ENCODE measurements at places on chromosomes 5 and 9.

GRCh38 chr9:5509573-5509972 lies 758 bp upstream of the PDCD1LG2 start:
- no peak for DNase-seq

- DNase-seq, result no peak
Measured at GRCh38 chr5:56301069-56301468, 67.9 kb upstream of the ANKRD55 start.

GRCh38 chr5:53343187-53343586 lies 137.2 kb upstream of the FST start:
- DNase-seq, result no peak

- DNase-seq, result no peak
Measured at GRCh38 chr9:34607331-34607730, 4.6 kb downstream of the RPP25L start.

- DNase-seq, result no peak
Measured at GRCh38 chr9:92563116-92564100, 27.6 kb upstream of the ECM2 start.

DNA sequence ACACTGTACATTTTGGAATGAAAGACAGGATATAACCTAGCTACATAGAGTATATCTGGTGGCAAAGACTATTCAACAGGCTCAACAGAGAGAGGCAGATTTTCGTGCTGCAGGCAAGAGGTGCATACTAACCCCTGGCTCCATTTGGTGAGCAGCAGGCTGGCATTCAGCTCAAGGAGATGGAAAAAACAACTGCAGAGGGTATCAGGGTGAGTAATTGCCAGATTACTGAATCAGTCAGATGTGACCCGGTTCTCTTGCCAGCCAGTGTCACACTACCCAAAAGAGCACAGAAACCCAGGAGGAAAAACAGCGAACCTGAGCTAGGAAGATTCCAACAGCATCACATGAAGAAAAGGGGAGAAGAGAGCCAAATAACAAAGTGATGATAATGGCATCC lies 130.4 kb upstream of the PRLR start:
- no peak for DNase-seq

- DNase-seq, result no peak
Measured at GRCh38 chr5:143434261-143435209, 31.0 kb upstream of the NR3C1 start.

DNA sequence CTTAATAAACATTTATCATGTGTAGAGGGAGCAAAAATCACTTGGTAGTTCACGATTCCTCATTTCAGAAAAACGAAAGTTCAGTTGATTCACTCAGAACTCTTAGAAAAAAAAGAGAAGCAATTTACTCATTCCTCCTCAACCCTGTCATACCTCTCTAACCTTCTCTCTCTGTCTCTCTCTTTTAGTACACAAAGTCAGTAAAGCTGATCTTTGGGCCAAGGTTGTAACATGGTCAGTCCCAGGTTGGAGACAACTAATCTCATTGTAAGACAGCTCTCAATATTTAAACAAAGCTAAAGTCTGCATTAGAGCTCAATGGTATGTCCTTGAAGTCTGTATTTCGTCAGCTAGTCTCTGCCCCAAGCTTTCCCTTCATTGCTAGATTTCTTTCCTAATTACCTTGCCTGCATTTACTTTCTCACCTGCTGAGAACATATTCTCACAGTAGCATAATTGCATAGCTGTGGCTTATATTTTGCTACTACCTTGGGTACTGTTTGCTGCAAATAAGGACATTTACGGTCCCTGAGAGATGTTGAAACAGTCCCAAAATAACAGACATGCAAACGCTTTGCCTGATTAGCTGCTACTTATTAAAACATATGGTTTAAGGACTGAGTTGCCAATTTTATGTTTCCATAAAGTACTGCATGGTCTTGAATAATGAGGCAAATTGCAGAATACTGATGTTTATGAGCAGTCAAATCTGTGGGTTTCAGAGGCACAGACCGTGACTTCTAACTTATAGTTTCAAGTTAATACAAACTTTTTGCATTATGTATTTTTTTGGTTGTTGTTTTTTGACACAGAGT lies 138.3 kb downstream of the GPBP1 start:
- DNase-seq, result no peak

GRCh38 chr9:72817413-72817812 lies 135.4 kb downstream of the ALDH1A1 start:
- DNase-seq, result no peak

GRCh38 chr9:116059466-116059865 lies 94.1 kb upstream of the PAPPA start:
- DNase-seq, result no peak

- no peak for DNase-seq
Measured at GRCh38 chr5:154583671-154584177, 105.7 kb upstream of the HAND1 start.

DNA sequence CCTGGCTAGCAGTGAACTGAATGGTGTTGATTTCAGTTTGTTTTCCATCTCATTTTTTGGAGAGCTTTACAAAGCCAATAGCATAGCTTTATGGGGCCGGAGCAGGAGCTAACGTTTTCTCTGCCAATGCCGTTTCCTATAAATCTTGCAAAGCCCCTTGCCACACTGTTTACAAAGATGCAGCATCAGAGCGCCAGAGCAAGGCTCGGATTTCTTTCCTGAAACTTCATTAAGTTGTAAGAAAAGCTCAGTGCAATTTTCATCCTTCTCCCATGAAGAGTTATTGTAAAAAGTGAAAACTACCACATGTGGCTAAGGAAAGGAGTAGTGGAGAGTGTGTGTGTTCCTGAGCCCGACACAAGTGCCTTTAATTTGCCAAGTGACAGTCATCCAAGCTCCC lies 178.2 kb upstream of the GDNF start:
- DNase-seq, result no peak

DNA sequence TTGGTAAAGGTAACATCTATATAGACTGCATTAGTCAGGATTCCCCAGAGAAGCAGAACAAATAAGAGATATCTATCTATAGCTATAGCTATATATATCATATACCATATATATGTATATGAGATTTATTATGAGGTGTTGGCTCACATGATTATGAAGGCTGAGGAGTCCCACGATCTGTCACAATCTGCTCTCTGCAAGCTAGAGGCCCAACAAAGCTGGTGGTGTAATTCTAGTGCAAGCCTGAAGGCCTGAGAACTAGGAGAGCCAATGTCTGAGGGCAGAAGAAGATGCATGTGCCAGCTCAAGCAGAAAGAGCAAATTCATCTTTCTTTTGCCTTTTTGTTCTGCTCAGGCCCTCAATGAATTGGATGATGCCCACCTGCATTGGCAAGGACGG lies 102.2 kb upstream of the PLPPR1 start:
- DNase-seq, result no peak

DNA sequence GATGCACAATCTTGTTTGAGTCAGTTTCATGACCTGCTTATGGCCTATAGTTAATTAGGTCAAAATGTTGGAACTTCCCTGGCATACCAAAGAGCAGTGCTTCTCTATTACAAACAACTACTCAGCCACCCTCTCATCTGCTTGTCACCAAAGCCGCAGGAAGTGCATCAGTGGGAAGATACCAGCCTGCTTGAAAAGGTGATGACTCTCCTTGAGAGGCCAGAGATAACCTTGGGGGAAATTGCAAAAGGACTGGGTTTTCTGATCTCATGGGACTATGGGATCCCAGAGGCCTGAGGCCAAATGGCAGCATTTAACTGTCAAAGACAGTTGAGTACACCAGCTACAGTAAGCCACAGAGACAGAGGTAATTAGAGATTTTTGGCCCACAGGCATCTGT lies 69.9 kb downstream of the C9orf57 start:
- no peak for DNase-seq

DNA sequence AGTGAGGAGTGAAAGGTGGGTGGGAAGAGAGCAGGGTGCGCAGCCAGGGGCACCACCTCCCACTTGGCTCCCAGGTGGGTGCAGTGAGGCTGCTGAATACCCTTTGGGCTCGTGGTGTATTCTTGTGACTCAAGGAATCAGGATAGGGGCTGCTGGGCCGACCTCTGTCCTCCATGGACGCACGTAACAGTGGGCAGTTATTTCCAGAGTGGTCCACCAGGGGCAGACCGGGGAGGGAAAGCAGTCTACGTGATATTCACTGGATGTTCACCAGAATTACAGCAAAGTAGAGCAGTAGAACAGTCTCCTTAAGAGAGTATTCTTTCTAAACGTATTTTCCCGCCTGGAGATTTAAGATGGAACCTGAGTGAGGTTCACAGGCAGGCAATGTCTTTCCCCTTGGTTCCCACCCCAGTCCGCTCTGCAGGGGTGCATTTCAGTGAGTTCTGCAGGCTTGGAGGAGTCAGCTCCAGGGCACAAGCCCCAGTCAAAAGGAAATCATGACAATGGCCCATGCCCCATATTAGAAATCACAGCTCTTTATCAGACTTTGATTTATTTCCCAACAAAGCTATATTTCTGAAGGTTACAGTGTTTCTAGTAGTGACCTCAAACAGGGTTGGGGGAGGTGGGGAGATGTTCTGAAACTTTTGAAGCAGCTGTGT lies 88.7 kb downstream of the SYK start:
- DNase-seq, result no peak

DNA sequence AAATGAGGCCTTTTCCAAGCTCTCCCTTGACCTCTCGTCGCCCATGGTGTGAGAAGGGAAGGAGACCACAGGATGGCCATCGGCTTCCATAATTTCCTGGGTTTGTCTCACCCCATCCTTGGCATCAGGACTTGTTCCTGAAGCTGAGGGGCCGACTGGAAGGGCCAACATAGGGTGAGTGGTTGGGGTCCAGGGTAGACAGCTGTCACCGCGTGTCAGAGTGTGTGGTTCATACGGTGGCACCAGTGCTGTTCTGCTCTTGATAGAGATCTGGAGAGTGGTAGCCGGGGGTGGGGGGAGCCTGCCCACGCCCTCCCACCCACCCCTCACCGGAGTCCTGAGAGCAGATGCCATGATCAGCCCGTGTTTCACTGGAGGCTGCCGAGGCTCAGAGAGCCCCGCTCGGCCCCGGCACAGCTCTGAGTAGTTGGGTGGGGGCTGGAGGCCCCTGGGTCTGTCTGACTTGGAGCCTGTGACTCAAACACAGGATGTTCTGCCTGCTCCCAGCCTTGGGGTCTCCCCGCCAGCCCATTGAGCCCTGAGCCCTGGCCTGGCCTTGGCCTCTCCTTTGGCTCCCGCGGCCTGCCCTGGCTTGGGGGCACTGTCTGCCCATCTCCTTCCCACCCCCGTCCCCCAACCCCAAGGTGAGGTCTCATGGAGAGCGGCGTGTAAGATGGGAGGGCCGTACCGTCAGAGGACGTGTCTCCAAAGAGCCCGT lies 53.1 kb upstream of the IER5L start:
- DNase-seq, result no peak

DNA sequence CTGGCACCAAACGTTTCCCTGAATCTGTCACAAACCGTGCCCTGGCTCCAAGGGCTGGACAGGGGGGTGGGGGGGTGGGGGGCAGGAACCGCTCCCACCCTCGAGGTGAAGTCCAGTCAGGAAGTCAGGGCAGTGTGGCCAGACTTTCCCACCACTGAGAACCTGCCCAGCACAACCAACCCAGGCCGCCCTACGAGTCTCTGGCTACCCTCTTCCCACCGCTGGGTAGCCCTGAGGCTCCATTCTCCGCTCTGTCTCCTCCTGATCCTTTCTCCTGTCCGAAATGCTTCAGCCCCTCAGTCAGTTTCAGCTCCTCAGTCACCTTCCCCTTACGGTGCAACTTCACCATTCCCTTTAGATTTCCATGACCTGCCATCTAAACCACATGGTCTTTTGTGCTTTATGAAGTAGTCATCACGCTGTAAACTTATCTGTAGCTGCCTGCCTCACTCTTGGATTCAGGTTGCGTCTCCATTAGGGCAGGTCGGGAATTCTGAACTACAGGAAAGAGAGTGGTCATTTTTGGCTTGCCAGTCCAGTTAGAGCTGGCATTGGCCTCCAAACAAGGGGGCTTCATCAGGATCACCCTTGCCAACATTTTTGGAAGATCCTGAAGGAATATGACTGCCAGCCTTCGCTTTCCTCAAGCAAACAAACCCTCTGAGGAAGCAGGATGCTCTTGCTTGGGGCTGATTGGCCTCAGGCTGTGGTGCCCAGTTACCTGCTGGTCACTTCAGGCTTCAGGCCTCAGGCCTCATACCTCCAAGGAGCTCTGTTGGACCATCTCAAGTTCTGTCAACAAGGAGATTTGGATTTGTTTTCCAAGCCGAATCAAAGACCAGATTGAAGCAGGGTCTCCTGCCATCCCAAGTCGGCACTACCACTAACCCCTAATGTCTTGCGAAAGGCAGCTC lies 794 bp upstream of the DCAF12 start:
- DNase-seq, result no peak

- DNase-seq, result no peak
Measured at GRCh38 chr5:137306903-137307302, 192.2 kb downstream of the SPOCK1 start.

GRCh38 chr5:68540798-68541590 lies 325.4 kb downstream of the PIK3R1 start:
- no peak for DNase-seq

GRCh38 chr9:90124961-90125360 lies 517.7 kb downstream of the DIRAS2 start:
- no peak for DNase-seq

GRCh38 chr5:10393491-10393890 lies 40.0 kb downstream of the MARCHF6 start:
- no peak for DNase-seq

DNA sequence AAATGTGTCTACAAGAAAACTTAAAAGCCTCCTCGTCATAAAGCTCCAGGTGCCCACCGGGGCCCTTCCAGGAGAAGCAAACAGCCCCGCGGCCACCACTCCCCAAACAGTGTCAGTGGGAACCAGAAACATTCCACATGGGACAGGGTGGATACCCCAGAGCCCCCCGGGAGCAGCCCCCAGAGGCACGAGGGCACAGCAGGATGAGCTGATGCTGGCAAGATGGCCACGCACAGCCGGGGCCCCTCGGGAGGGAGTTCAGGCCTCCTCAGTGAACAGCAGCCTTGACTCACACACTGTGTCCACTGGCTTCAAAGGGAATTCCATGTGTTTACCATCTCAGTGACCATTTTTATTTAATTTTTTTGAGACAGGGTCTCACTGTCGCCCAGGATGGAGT lies 10.5 kb downstream of the EXD3 start:
- no peak for DNase-seq

- DNase-seq, result no peak
Measured at GRCh38 chr5:24232041-24232440, 412.7 kb downstream of the CDH10 start.

- DNase-seq, result no peak
Measured at GRCh38 chr5:150454492-150455229, 5.1 kb upstream of the RPS14 start.

DNA sequence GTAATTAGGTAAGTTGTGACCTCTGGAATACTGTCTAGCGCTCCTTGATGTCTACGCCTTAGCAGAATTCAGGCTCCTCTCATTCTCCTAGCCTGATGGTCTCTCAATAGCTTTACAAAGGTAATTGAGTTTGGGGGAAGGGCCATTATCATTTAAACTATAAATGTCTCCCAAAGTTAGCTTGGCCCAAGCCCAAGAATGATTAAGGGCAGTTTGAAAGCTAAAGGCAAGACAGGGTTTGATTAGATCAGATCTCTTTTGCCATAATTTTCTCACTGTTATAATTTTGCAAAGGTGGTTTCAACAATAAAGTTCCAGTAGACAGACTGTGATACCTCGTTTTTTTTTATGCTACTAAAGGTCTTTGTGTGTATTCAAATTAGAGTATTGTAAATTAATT lies 3.7 kb upstream of the SLC30A5 start:
- no peak for DNase-seq
